ENCODE measurements at places on chromosomes 5 and 9. TPM values are rescaled to one million over a fixed set of nuclear protein-coding genes. Genes with fewer than 3 reads are reported as not detected.
A peak's percentile ranks its signal among the peaks of the same experiment; 100 is the strongest.

DNA sequence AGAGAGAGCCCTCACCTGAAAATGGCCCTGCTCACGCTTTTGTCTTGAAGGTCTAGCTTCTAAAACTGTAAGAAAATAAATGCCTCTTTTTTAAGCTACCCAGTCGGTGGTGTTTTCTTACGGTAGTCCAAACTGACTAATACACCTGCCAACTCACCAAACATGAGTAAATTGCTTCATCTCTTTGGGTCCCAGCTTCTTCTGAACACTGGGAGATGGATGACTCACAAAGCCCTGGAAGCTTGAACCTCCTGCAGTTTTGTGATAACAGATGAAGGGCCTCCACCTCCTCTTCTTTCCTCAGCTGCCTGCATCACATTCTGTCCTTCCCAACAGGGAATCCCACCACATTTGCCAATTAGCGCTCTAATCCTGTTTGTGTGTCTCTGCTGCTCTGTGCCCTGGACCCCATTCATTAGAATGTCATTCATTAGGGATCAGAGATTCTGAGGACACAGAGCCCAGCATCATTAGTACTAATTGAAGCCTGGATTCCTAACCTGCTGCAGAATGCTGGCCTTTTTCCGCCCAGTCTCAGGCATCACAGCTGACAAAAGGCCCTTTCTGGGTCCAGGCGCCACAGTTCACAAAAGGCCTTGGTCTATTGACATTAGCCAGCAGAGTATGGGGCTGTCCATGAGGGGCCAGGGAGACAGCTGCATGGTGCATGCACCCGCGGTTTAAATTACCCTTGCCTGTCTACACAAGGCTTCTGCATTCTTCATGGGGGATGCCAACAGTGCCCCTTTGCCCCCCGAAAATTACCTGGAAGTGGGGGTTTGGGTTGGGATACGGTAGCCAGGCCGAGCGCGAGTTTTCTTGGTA lies 349.3 kb downstream of the SEMA5A start:
- peak; percentile 61 for DNase-seq
- H3K27me3 ChIP-seq = no peaks in the 10 kb centered on the region
- H3K36me3 ChIP-seq = no peaks in the 10 kb centered on the region
- H3K27ac ChIP-seq = no peak overlapping the region
- no peak overlapping the region for H3K4me3 ChIP-seq

DNA sequence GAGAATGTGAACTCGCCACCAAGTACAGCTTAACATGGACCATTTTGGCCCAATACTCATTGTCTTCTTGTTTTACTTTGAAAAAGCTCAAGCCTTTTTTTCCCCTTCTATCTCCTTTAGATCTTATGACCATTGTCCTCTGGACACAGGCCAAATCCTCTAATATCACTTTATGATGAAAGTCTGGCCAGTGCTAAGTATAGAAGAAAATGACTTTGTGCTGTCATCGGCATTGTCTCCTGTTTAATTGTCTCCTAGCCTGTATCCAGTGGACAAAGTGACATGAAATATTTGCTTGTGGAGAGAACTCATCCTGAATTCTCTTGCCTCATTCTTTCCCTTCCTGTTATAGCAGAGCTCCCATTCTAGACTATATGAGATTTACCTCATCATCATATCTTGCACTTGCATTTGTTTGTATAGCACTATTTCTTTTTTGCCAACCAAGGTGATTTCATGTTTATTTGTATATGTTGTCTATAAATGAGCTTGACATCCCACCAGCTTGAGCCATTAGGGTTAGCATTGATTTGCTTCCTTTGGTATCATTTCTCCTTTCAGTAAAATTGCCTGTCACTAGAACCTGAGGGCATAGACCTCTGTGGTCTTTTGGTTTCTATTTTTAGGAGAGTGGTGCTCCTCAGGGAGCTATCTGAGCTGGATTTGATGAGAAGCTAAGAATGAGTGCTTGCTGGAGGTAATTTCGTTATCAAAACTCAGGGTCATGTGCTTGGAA lies 18.8 kb upstream of the TNFAIP8 start:
- no peak for DNase-seq
- H3K27ac ChIP-seq = no peak overlapping the region
- no peak overlapping the region for H3K4me3 ChIP-seq

- H3K27ac ChIP-seq = no peak overlapping the region
- no peak for DNase-seq
- H3K4me1 ChIP-seq = peaks cover 16% of the 10 kb centered on the region
- H3K36me3 ChIP-seq = no peaks in the 10 kb centered on the region
- H3K27me3 ChIP-seq = no peaks in the 10 kb centered on the region
Measured at GRCh38 chr9:109821711-109822110, 41.7 kb downstream of the PALM2AKAP2 start.

Gene PCDHGA2
- 0.13 TPM for total RNA-seq
